ENCODE measurements at places on chromosomes 3 and 15.
A peak's percentile ranks its signal among the peaks of the same experiment; 100 is the strongest.

- DNase-seq = no peak
Measured at GRCh38 chr3:42394579-42395288, 15.7 kb downstream of the LYZL4 start.

- no peak for DNase-seq
Measured at GRCh38 chr3:73254062-73254461, 192.6 kb downstream of the EBLN2 start.

DNA sequence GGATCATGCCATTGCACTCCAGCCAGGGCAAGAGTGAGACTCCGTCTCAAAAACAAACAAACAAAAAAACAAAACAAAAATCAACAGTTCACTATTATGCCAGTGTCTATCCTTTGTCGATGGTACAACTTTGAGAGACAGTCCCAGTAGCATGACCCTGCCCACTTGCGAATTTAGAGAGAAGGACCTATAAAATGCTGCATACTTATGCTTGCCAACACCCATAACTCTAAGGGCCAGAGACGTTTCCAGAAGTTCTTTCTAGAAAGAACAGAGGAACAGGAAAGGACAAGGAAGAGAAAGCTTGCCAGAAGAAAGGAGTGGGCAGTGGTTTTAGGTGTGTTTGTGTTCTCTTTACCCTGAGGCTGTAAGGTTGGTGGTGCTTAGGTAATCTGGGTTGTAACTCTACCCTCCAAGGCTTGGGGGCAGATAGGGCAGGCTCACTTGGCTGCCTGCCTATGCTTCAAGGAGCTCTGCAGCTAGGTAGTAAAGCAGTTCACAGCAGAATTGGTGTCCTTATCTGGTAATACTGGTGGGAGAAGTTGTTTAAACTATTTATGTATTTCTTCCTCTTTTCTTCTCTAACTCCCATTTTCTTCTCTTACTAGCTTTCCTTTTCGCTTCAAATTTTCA lies 50.6 kb upstream of the SPPL2A start:
- no peak for DNase-seq

DNA sequence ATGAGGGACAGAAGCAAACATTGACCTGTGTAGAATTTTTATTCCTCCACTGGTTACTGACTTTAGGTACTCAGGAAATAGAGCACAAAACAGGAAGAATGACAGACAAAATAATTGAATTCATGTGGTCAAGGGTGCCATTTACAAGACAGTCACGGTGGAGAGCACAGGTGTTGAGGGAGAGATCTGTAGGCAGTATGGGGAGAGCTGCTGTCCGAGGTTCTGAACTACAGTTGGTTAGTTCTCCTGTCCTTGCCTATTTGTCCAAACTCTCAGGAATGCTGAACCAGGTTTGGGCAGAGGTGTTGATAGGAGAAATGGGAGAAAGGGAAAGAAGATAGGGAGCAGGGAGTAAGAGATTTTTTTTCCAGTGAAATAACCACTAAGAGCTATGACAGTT lies 178.5 kb upstream of the ZBTB20 start:
- DNase-seq = peak; percentile 23

GRCh38 chr3:46078712-46079400 lies 51.6 kb upstream of the XCR1 start:
- DNase-seq = peak; percentile 85

DNA sequence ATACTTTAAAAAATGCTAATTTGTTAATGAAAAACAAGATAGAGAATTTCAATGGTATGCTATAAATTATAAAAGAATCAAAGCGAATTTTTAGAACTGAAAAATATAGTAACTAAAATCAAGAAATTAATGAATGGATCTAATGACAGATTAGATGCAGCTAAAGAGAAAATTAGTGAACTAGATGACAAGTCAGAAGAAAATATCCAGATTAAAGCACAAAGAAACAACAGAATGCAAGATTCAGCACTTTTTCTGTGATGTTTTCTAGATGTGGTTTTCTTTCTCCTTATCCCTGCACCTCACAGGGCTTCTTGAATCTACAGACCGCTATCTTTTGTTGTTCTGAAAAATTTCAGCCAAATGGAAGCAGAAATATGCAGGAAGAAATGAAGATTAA lies 54.4 kb downstream of the INO80 start:
- no peak for DNase-seq

DNA sequence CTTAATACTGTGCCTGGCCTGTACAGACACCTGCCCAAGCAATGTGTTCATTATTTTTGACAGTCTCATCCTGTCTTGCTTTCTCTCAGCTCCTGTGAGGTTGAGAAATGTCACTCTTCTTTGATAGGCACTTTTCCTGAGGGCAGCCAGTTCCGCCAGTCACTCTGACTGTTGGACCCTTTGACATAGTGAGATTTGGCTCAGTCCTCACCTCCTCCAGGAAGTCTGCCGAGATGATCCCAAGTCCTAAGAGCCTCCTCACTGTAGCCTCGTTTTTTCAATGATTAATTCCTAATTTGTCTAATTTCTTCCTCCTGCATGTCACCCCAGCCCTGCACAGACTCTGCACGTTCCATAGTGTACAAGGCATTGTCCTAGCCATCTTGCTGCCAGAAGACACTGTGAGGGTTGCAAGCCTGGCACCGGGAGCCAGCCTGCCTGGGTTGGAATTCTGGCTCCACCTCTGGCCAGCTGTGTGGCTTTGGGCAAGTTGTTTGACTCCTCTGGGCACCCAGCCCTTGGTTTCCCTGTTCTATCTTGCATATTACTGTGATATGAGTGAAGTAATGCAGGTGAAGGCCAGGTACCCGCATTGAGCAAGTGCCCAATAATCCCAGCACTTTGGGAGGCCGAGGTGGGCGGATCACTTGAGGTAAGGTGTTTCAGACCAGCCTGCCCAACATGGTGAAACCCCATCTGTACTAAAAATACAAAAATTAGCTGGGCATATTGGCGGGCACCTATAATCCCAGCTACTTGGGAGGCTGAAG lies 24.3 kb downstream of the RPLP1 start:
- DNase-seq = no peak

DNA sequence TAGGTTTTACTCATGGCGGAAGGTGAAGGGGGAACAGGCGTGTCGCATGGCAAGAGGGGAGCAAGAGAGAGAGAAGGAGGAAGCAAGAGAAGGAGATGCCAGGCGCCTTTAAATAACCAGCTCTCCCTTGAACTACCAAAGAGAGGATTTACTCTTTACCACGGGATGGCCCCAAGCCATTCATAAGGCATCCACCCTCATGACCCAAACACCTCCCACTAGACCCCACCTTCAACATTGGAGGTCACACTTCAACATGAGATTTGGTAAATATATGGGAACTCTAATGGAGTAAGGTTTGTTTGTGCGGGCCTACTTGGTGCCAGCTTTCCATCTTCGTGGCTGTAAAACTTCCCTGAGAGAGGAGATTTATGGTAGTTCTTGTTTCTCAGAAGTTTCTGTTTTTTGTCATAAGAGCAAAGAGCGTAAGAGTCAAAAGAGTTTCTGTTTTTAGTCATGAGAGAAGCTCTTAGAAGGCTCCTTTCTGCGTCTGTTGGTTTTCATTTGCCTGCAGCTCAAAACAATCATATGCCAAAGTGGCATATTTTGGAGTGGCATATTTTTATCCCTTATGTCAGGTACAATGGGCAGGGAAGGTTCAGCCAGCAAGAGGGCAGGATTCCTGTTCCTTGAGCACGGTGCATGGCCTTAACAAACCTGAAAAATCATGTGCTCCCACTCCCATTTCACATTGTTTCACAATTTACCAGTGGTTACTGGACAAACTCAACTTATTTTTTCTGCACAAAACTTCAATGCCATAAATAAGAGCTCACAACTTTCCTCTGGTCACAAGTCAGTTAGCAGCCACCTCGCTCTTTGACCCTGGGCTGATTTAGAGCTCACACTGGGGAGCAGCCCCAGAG lies 12.5 kb downstream of the PML start:
- no peak for DNase-seq

- no peak for DNase-seq
Measured at GRCh38 chr3:39186692-39187151, 5.7 kb downstream of the XIRP1 start.

- no peak for DNase-seq
Measured at GRCh38 chr15:34494084-34494399, 56.4 kb upstream of the GOLGA8A start.

DNA sequence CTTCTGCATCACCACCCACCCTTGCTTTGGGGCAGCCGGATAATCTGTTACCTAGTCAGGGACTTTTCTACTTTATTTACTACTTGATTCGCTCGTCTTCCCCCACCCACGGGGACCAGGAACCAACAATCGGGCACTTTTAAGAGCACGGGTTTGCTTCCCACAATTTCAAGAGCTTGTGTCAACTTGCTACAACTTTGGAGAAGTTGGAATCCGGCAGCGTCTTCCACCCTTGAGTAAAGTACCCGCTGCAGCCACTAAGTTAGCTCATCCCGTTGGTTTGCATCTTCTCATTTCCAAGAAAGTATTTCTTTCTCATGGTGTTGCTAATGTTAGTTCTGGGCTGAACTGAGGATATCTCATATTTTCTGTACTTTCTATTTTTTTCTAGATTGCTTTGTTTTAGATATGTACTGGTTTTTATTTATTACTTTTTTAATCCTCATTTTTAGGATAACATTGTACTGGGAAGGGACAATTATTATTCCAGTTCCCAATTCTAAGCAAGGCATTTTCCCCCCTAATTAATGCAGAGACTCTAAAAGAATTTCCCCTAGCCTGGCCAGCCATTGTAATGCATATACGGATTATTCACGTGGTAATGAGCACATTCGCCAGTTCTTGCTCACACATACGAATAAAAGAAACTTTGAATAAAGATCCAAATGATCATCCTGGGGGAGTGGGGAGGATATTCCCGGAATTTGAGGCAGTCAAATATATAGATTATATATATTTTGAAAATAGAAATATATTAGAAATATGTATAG lies 4.0 kb downstream of the SOX2 start:
- no peak for DNase-seq

- no peak for DNase-seq
Measured at GRCh38 chr15:63448266-63448665, 56.1 kb upstream of the USP3 start.

GRCh38 chr3:28915741-28916500 lies 364.9 kb upstream of the RBMS3 start:
- DNase-seq = peak; percentile 6

DNA sequence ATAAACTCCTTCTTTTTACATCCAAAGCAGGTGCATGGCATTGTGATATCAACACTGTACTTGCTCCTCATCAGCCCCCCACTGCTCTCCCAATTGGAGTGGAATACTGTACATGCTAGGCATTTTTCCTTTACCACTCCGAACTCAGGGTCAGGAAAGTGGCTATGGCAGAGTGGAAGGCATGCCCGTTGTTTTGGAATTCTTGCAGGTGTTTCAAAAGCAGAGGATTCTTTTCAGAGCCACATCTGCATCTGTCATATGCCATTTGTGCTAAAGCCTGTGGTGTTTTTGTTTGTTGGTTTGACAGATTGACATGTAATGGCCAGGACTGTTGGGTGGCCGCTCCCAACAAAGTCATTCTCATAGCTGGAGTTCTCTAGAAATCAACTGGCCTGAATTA lies 41.7 kb downstream of the SOX2 start:
- DNase-seq = no peak

DNA sequence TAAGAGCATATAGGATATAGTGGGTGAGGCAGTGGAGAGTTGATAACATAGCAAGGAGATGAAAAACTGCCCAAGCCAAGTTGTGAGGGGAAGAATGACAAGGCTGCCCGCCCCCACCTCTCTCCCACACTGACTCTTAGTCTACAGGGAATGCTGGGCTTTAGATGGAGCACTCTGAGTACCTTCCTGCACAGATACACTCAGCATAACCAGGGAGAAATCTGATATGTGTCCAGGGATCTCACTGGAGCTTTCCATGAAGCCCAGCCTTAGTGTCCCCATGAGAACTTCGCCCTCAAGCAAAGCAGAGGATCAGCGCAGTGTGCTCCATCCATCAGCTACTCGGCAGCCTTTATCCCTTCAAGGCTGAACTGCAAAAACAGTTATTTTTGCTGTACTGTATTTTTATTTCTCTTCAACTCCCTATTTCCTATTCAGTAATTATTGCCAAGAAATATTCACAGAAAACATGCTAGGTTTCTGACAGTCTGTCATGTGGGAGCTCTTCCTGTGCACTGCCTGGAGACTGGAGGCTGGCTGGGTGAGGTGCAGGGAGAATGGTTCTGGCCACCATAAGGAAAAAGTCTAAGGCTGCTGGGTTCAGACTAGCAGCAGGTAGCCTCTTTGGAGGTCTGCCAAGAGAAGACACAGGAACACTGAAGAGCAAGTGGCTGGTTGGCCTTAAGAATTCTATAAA lies 475.2 kb upstream of the PPP2R3A start:
- DNase-seq = no peak

- no peak for DNase-seq
Measured at GRCh38 chr15:74421302-74422245, 12.2 kb downstream of the SEMA7A start.

- DNase-seq = peak; percentile 18
Measured at GRCh38 chr3:152638707-152639450, 196.1 kb upstream of the P2RY1 start.

DNA sequence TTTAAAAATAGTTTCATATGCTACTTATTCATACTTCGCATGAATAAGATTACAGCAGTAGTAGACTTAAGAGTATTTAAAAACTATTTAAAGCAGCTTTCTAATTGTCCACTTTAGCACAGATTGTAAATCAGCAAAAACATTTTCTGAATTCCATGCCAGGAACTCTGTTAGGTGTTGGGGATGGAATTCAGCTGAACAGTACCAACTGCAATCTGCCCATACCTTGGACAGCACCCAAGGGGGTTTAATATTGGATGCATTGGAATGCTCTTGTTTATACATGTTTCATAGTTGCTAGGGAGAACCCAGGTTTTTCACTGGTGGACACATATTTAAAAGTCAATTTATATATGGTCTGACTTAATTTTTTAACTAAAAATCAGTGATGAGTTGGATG lies 74.8 kb downstream of the PPM1L start:
- DNase-seq = no peak

DNA sequence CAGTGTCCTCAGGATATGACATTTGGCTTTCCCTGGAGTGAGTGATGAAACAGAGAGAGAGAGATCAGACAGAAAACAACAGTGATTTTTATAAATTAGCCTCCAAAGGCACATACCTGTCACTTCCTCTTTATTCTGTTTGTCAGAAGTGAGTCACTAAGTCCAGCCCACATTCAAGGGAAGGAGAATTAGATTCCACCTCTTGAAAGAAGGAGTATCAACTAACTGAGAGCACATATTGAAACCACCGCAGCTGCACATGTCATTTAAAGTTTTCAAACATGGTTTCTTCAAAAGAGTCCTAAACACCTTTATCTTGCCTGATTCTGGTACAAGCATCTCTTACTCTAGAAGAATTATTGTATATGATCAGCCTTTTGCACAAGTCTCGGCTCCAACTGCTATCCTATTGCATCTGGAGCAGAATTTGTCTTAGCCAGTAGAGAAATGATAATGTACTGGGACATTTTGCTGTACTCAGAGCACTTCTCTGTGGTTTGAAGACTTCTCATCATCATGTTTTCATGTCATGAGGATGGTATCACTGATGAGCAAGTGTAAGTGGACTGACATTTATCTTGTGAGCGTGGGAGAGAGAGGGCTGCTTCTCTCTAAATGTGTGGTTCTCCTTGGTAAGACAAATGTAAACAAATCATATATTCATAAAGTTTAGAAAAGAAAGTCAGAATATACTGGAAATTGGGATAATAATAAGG lies 338.9 kb upstream of the CFAP20DC start:
- DNase-seq = no peak

- peak; percentile 6 for DNase-seq
Measured at GRCh38 chr3:147816752-147817151, 407.6 kb downstream of the ZIC1 start.

GRCh38 chr15:75675579-75676404 lies 28.1 kb downstream of the SNX33 start:
- DNase-seq = no peak

GRCh38 chr15:60399931-60400330 lies 2.1 kb upstream of the ANXA2 start:
- no peak for DNase-seq

GRCh38 chr3:136297826-136298225 lies 47.7 kb downstream of the PCCB start:
- DNase-seq = no peak

All from GM03348 (cell line).